Neural cell (in vitro differentiated cells): ENCODE measurements at places on chromosomes 7 and 10. TPM values are rescaled to one million over a fixed set of nuclear protein-coding genes. Genes with fewer than 3 reads are reported as not detected.

The MYH16 gene
- not detected in 2 replicates for polyA plus RNA-seq

The LIPN gene
- polyA plus RNA-seq = not detected in 2 replicates

The AIMP2 gene
- polyA plus RNA-seq = 41.5 and 46.9 TPM in 2 replicates

The PGAM2 gene
- polyA plus RNA-seq = not detected in 2 replicates

The C10orf105 gene
- polyA plus RNA-seq = 0.11 TPM in 1 of 2 replicates, not detected in the other

The TMEM196 gene
- 30.3 and 35.7 TPM in 2 replicates for polyA plus RNA-seq

The TET1 gene
- polyA plus RNA-seq = 3.6 and 5.2 TPM in 2 replicates

The GFRA1 gene
- 2.3 and 13.9 TPM in 2 replicates for polyA plus RNA-seq

The ASZ1 gene
- not detected in 2 replicates for polyA plus RNA-seq

The CCL24 gene
- polyA plus RNA-seq = not detected in 2 replicates

The PFKP gene
- polyA plus RNA-seq = 23.0 and 27.9 TPM in 2 replicates

The MUC12 gene
- not detected in 2 replicates for polyA plus RNA-seq

The EIF5AL1 gene
- polyA plus RNA-seq = 0.08 and 0.21 TPM in 2 replicates

The MOGAT3 gene
- polyA plus RNA-seq = not detected in 2 replicates

The TRPV6 gene
- 0.30 and 0.38 TPM in 2 replicates for polyA plus RNA-seq

The HOGA1 gene
- polyA plus RNA-seq = not detected in 2 replicates

The NEURL1 gene
- 12.3 and 15.7 TPM in 2 replicates for polyA plus RNA-seq

The ZKSCAN1 gene
- polyA plus RNA-seq = 26.6 and 27.1 TPM in 2 replicates

The CHST3 gene
- 4.1 and 6.0 TPM in 2 replicates for polyA plus RNA-seq

The NRF1 gene
- polyA plus RNA-seq = 13.2 and 22.8 TPM in 2 replicates

The NPY4R2 gene
- polyA plus RNA-seq = not detected in 2 replicates

The KLLN gene
- polyA plus RNA-seq = 0.30 and 0.77 TPM in 2 replicates

The FBXL13 gene
- 0.57 and 1.7 TPM in 2 replicates for polyA plus RNA-seq

The ATAD1 gene
- 136 and 165 TPM in 2 replicates for polyA plus RNA-seq

The FRAT2 gene
- polyA plus RNA-seq = 13.9 and 18.5 TPM in 2 replicates

The CYP3A7 gene
- polyA plus RNA-seq = not detected in 2 replicates

The PRF1 gene
- polyA plus RNA-seq = not detected in 2 replicates

The RGS10 gene
- polyA plus RNA-seq = 2.6 TPM in 1 of 2 replicates, not detected in the other

The CTAGE4 gene
- polyA plus RNA-seq = not detected in 2 replicates

The GARIN1A gene
- polyA plus RNA-seq = 1.7 and 2.8 TPM in 2 replicates

The GDF2 gene
- not detected in 2 replicates for polyA plus RNA-seq

The CFAP46 gene
- polyA plus RNA-seq = 2.6 and 3.5 TPM in 2 replicates

The MPLKIP gene
- 45.6 and 54.6 TPM in 2 replicates for polyA plus RNA-seq

The VSIR gene
- polyA plus RNA-seq = not detected in 2 replicates

The GIMAP1 gene
- not detected in 2 replicates for polyA plus RNA-seq

The TMEM140 gene
- 0.15 TPM in 1 of 2 replicates, not detected in the other for polyA plus RNA-seq

The TCERG1L gene
- 0.53 TPM in 1 of 2 replicates, not detected in the other for polyA plus RNA-seq

The OR2F2 gene
- not detected in 2 replicates for polyA plus RNA-seq

The ARHGEF5 gene
- polyA plus RNA-seq = not detected in 2 replicates

The NUTM2E gene
- 0.40 TPM in 1 of 2 replicates, not detected in the other for polyA plus RNA-seq

The STEAP1 gene
- polyA plus RNA-seq = not detected in 2 replicates

The H2BK1 gene
- polyA plus RNA-seq = not detected in 2 replicates

The SEC23IP gene
- 13.8 and 16.4 TPM in 2 replicates for polyA plus RNA-seq

The INA gene
- 349 and 379 TPM in 2 replicates for polyA plus RNA-seq

The METTL27 gene
- polyA plus RNA-seq = 1.8 and 2.4 TPM in 2 replicates

The MACROH2A2 gene
- 173 and 177 TPM in 2 replicates for polyA plus RNA-seq

The TRRAP gene
- polyA plus RNA-seq = 12.9 and 16.6 TPM in 2 replicates

The COL28A1 gene
- polyA plus RNA-seq = 1.0 and 1.4 TPM in 2 replicates

The LAMB1 gene
- polyA plus RNA-seq = 2.5 and 7.6 TPM in 2 replicates

The C10orf120 gene
- polyA plus RNA-seq = not detected in 2 replicates

The DKK1 gene
- 0.12 TPM in 1 of 2 replicates, not detected in the other for polyA plus RNA-seq

The SFXN2 gene
- 14.9 and 16.0 TPM in 2 replicates for polyA plus RNA-seq

The NRCAM gene
- 81.1 and 90.9 TPM in 2 replicates for polyA plus RNA-seq

The WDR91 gene
- polyA plus RNA-seq = 17.6 and 17.7 TPM in 2 replicates
